ENCODE measurements at places on chromosomes 11 and 22.

DNA sequence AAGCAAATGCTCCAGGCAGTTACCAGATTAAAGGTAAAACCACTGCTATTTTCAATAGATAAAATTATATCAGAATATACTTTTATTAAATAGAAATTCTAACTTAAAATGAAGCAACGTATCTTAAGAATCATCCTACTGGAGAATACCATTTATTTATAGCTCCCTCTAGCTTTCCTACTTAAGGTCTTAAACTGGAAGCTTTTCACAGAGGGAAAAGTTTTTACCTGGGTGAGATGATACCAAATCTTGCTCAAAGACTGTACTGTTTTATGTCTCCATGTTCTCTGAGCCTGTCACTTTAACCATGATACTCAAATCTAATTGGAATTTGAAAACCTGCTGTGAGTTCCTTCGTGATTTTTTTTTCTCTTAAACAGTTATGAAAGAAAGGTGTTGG, 291.8 kb downstream of the AASDHPPT start:
- DNase-seq, result no peak

DNA sequence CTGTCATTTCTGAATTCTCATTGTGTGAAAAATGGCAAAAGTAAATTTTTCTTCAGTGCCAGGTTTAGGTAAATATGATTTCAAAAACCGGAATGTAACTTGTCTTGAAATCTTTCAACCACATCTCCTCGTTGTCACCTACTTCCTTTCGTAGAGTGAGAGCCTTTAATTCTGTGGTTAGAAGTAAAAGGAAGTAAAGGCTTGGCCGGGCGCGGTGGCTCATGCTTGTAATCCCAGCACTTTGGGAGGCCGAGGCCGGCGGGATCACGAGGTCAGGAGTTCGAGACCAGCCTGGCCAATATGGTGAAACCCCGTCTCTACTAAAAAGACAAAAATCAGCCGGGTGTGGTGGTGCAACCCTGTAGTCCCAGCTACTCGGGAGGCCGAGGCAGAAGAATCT, 29.8 kb downstream of the SGSM3 start:
- no peak for DNase-seq

GRCh38 chr22:39463931-39464390, 7.1 kb downstream of the MGAT3 start:
- DNase-seq, result no peak

- no peak for DNase-seq
Measured at GRCh38 chr11:8068605-8069221, 12.3 kb upstream of the TUB start.

DNA sequence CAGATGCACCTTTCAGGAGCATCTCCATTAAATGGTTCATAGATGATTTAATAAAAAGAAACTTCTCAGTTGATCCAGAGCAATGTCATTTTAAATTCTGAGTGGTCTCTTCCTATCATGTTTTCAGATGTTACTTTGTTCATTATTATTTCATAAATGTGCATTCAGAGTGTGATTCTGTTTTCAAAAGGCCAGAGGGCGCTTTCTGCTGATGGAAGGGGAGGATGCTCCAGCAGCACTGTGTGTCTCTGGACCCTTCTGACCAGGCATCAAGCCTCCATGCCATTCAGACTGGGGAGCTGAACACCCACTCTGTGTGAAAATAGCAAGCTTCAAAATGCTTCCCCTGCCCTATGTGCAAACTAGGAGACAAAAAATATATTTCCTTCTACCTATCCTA, 23.9 kb upstream of the CRTAM start:
- no peak for DNase-seq

DNA sequence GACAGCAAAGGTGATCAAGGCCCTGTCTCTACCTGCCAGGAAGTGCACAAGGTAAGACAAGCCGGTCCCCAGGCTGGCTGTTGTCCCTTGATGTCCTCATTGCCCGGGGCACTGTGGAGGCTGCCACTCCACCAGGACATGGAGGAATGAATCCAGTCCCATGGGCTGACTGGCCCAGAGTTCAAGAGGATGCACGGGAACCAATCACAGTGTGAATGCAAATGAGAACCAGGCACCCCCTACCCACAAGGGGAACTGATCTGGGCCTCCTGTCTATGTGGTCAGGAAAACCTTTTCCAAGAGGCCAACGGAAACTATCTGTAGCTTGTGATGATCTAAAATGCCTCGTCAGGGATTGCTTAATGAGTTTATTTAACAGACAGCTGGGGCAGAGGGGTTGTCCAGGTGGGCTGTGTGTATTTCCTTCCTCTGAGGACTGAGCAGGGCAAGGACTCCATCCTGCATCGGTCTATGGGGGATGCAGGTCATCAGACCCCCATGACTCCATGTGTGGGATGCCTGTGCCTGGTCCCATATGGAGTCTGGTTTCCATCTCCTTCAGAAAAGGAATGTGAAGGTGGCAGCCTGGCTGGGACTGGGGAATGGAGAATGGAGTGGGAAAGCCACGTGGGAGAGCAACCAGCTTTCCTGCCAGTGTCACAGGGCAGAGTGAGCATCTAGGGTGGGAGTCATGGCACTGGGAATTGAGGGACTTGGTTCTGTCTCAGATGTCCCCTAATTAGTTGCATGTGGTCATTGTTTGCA, 60.5 kb downstream of the CD82 start:
- no peak for DNase-seq

GRCh38 chr11:130216591-130217132, 57.1 kb downstream of the ST14 start:
- DNase-seq, result no peak

DNA sequence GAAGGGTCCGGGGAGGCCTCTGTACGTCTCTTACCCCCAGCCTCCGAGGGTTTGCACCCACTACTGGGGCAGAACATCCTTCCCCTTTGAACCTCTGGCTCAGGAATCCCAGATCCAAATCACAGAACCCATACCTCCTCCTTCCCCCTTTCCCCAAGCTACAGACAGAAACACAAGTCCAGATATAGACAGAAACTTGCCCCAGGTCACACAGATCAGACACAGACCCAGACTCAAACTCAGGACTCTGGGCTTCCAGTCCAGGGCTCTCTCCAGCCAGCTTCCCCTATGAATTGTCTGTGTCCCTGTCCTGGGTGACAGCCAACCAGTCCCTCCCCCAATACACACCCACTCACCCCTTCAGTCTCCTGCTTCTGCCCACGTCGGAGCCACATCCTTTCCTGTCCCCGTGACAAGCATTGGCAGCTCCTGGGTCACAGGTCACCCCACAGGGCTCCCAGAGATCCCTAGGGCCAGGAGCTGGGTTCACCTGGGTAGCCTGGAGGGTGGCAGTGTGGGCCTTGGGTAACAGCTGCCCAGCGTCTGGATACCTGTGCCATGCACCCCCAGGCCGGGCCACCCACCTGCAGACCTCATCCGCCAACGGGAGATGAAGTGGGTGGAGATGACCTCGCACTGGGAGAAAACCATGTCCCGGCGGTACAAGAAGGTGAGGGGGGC, 772 bp downstream of the TBC1D10C start:
- no peak for DNase-seq

- DNase-seq, result no peak
Measured at GRCh38 chr11:20277014-20277413, 86.5 kb upstream of the HTATIP2 start.

DNA sequence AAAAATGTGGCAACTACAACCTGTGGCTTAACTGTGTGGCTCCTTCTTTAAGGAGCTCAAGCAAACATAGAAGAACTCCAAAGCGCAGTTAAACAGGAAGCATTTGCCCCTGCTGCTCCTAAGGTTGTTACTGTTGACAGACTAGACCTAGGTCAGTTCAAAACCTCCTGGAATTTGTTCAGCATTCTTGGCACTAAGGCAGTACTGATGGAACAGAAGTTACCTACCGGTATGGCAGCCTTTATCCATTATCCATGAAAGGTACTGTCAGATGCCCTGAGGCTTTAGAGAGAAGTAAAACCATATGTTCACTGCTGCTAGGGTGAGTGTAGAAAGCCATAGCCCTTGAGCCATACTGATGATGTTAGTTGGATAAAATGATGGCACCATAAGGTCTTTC, 916.5 kb upstream of the FAT3 start:
- DNase-seq, result no peak

DNA sequence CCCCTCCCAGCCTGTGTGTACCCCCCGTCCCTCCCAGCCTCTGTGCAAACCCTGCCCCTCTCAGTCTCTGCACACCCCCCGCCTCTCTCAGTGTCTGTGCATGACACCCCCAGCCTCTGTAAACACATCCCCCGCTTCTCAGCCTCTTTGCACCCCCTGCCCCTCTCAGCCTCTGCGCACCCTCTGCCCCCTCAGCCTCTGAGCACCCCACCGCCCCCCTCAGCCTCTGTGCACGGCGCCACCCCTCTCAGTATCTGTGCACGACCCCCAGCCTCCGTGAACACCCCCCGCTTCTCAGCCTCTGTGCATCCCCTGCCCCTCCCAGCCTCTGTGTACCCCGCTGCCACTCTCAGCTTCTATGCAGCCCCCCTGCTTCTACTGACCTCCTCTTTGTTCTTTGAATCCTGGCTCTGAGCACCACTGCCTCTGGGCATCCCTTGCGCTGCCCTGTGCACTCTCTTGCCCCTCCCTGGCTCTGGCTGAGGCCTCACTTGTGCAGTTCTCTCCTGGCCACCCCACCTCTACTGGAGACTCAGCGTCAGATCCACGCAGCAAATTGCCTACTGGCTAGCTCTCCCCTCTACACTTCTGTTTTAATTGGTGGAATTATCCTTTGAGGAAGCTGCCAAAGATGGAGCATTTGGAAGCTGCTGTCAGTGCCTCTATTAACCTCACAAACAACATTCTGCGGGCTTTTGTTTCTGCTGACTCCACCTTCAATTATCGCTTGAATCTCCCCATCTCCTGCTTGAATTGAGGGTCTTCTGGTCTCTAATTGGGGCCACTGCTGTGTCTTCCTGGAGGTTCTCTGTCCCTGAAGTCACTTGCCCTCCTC, 838.6 kb downstream of the TBC1D22A start:
- no peak for DNase-seq

- DNase-seq, result no peak
Measured at GRCh38 chr11:44824300-44824704, 97.5 kb downstream of the TSPAN18 start.

DNA sequence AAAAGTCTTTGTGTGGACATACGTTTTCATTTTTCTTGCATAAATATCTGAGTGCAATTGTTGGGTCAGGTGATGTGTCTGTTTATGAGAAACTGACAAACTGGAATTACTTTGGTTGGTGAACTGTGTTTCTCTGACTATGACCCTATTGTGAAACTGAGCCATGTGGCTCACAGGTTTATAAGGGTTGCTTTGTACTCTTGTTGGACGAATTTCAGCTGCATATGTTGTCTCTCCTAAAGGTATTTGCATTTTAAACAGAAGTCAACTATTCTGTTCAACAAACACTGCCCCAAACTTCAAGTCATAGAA, 34.4 kb upstream of the RASD2 start:
- DNase-seq, result no peak

DNA sequence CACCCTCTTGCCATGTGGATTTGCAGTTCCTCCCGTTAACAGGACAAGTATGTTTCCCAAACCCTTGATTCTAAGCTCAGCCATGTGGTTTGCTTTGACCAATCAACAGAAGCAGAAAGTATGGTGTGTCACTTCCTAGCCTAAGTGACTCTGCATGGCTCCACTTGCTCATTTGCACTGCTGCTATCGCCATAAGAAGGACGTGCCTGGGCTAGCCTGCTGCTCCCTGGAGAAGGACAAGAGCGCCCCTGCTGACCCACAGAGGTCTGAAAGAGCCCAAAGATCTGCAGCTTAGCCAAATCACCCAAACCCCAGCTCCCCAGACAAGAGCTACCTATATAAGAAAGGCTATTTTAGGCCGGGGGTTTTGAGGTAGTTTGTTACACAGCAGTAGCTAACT, 18.0 kb downstream of the TBRG1 start:
- no peak for DNase-seq

DNA sequence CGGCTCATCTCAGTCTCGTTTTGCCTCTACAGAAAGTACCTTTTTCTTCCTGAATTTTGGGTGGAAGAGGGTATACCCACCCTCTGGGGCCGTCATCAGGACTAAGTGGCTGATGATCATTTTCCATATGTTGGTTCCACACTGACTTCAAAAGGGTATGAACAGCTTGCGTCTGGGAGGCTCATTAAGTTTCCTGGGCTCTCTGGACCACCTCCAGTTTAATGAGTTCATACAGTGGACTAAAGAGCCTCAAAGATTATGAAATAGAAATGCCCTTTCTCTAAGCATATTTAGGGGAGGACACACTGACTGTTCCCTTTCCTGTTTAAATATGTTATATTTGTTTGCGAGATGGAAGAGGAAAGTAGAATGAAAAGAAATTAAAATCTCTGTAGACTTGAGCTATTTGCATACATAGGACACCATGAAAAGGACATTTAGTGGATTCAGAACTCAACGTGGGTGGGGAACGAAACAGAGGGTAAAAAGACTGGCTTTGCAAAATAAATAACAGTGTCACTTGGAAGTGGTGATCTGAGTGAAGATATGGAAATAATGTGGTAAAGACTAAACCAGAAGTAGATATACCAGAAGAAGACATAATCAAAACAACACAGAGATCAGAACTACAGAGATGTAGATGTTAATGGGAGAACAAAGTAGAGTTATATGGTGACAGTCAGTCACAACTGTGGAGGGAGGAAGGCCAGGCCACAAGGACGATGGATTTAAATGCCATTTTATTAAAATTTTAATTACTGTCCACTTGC, 18.7 kb downstream of the LDLRAD3 start:
- DNase-seq, result no peak
